ENCODE measurements at places on chromosomes 16 and 17.

DNA sequence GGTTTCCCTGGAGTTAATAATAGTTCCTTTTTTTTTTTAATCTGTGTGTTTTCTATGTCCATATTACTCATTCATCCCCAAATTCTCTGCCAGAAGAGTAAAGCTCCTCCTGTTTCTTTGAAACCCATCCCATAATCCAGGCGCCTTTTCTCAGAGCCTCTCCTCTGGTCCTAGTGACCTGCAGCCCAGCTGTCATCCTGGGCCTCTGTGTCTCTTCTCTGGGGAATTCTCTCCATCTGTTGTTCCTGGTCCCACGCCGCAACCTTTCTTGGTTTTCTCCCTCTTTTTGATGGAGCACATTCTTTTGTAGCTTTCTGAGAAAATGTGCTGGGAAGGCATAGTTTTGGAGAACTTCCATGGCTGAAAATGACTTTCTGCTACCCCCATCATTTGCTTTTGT, 10.2 kb downstream of the KATNB1 start:
- DNase-seq: no peak

- no peak for DNase-seq
These were observed 113.3 kb downstream of the XYLT1 start for GRCh38 chr16:17357307-17358062.

GRCh38 chr17:69430488-69430887, 16.0 kb downstream of the MAP2K6 start:
- no peak for DNase-seq

- no peak for DNase-seq
These were observed 5.4 kb upstream of the BBS2 start for GRCh38 chr16:56525236-56525635.

DNA sequence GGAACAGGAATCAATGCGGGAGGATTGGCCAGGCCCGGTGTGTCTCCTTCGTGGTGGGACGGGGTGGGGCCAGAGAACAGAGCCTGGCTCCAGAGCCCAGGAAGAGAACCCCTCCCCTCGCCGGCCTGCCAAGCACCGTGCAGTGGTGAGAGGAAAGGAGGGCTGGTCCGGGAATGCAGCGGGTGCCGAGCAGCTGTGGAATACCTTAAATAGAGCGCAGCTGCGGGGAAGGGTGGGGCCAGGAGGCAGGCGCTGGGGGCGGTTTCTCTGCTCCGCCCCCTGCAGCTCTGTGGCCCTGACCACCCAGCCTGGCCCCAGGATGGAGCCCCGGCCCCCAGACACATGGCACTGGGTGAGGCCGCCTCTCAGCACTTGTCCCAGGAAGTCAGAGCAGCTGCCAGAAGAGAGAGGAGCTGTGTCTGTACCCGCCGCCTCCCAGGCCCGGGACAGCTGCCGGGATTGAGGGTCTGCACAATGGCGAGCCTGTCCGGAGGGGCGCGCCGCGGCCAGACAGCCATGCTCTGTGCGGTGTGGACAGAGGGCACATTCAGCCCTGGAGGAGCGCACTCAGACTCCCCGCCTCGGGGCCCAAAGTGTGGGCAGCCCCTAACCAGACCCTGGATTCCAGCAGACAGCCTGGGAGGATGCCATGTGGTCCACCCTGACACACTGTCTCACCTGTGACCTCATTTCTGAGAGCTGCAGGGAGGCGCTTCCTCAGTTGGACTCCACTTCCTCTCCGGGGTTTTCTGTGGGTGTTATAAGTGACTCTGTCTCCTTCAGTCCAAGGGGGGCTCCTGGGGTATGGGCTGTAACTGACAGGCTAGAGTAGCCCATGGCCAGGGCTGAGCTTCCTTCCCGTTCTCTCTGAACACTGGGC, 268.8 kb downstream of the SEC14L1 start:
- peak; percentile 47 for DNase-seq

- DNase-seq: no peak
These were observed 10.1 kb downstream of the SLC16A5 start for GRCh38 chr17:75097865-75098264.

- DNase-seq: no peak
These were observed 28.4 kb upstream of the EMP2 start for GRCh38 chr16:10608687-10609401.

- no peak for DNase-seq
These were observed 12.6 kb downstream of the PHB1 start for GRCh38 chr17:49401971-49402611.

- DNase-seq: peak; percentile 74
These were observed 5.5 kb downstream of the IGSF6 start for GRCh38 chr16:21646721-21647561.

- DNase-seq: no peak
These were observed 13.4 kb downstream of the HSPB9 start for GRCh38 chr17:42135664-42136653.

DNA sequence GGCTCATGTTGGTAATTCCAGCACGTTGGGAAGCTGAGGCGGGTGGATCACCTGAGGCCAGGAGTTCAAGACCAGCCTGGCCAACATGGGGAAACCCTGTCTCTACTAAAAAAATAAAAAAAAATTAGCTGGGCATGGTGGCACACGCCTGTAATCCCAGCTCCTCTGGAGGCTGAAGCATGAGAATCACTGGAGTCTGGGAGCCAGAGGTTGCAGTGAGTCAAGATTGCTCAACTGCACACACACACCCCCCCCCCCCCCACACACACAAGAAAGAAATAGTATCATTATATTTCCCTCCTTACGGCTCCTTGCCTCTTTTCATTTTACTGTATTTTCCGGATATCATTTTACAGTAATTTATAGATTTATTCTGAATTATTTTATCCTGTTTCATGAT, 963.1 kb upstream of the GOT2 start:
- no peak for DNase-seq

DNA sequence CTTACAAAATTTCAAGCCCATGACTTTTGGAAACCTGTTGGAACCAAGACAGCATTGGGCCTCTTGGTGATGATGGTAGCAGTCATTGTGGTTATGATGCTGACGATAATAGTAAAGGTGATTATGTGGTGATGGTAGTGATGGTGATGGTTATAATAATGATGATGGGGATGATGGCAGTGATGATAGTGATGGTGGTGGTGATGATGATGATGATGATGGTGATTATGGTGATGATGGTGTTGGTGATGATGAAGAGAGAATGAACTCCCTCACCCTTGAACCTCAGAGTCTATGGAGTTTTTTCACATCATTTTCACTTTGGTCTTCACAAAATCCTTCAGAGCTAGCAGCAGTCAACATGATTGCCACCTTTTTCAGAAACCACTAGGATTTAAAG, 105.3 kb upstream of the ASIC2 start:
- DNase-seq: no peak

GRCh38 chr17:48998587-48999440, 1.6 kb downstream of the IGF2BP1 start:
- DNase-seq: no peak

- DNase-seq: peak; percentile 31
These were observed at the start of gene SLC13A5 for GRCh38 chr17:6713130-6713917. Gene SLC13A5 (minus strand): TSS chr17:6713369. CDS start chr17:6713333, 36 bp downstream.

DNA sequence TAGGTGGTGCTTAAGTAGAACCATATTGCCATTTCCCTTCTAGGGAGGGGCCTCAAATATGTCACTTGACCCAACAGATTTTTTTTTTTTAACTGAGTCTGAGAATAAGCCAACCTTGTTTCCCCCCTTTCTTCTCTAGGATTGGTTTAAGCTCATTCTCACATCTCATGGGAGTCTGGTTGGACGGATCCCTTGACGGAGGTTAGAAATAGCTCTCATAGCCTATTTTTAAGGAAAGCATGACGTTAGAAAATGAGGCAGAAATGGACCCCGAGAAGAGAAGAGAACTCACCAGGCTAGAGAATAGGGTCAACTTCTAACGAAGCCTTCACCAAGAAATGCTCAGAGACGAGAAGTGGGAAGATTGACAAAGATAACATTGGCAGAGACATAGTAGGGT, 95.1 kb upstream of the ZFHX3 start:
- no peak for DNase-seq

DNA sequence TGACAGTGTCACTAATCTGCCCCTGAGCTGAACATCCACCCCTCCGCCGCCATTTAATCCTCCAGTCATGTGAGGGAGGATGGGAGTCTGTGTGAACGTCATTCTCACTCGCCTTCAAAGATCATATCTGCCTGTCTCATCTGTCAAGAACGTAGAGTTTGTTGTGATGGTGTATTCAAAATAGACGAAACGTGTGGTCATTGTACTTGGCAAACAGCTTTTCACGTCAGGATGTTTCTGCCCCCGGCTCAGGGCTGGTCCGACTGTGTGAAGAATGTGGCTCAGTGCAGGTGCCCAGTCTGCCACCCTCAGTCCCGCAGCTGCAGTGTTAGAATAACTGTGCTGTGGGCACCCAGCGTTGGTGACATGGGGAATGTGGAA, 148.0 kb downstream of the KCNJ12 start:
- DNase-seq: no peak

GRCh38 chr16:55700961-55701360, 45.2 kb downstream of the SLC6A2 start:
- DNase-seq: no peak

- DNase-seq: no peak
These were observed 40.5 kb downstream of the DHRS7B start for GRCh38 chr17:21167303-21167702.

DNA sequence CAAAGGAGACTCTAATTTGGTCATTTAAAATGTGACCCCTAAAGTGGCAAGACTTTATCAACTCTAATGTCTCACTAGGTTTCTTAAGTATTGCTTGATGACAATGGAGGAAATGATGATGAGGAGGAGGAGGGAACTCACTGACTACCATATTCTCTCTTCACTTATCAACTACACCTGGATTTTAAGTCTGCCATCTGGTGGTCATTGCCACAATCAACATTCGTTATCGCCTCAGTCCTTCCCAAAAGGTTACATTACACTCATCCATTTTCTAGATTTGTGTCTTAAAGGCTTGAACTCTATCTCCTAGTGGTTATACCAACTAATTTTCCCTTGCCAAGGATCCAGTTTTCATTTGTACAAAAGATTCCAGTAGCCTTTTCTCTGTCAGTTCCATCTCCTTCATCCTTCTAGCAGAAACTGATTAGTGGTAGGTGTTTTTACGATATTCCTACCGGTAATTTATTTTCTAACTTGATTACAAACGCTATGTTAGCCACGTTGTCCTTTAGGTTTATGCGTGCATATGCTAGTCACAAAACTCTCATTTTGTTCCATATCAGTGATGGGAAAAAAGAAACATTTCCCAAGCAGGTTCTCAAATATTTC, 114.6 kb upstream of the NOG start:
- DNase-seq: peak; percentile 8

- DNase-seq: no peak
These were observed 47.7 kb downstream of the TUBD1 start for GRCh38 chr17:59844884-59845594.

DNA sequence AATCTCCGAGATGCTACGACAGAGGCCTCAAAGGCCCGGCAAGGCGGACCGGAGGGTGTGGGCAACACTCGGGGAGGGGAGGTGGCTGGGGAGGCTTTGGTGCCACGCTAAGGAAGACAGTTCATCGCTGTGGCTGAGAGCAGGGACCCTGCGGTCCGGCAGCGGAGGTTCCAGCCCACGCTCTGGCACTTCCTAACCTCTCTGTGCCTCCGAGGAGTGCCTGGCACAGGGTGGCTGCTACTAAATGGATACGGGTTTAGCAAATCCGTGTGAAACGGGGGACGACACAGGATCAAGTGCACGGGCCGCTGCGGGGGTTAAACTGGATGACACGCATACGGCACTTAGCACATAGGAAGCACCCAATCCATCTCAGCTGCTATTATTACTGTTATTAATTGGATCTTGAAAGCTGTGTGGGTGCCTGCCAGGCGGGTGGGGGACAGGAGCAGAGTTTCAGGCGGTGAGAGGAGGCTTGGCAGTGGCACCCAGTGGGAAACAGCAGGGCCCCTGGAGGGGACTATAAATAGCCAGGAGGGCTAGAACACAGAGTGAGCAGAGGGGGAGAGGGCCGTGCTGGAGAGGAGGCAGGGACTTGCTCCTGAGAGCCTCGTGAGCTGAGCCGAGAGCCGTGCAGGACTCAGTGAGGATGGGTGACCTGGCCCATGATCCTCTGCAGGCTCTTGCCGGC, 45.0 kb downstream of the ABR start:
- no peak for DNase-seq

- DNase-seq: no peak
These were observed 17.1 kb downstream of the SGCA start for GRCh38 chr17:50182783-50183420.

GRCh38 chr16:27410761-27411160, 8.8 kb downstream of the IL21R start:
- DNase-seq: no peak

DNA sequence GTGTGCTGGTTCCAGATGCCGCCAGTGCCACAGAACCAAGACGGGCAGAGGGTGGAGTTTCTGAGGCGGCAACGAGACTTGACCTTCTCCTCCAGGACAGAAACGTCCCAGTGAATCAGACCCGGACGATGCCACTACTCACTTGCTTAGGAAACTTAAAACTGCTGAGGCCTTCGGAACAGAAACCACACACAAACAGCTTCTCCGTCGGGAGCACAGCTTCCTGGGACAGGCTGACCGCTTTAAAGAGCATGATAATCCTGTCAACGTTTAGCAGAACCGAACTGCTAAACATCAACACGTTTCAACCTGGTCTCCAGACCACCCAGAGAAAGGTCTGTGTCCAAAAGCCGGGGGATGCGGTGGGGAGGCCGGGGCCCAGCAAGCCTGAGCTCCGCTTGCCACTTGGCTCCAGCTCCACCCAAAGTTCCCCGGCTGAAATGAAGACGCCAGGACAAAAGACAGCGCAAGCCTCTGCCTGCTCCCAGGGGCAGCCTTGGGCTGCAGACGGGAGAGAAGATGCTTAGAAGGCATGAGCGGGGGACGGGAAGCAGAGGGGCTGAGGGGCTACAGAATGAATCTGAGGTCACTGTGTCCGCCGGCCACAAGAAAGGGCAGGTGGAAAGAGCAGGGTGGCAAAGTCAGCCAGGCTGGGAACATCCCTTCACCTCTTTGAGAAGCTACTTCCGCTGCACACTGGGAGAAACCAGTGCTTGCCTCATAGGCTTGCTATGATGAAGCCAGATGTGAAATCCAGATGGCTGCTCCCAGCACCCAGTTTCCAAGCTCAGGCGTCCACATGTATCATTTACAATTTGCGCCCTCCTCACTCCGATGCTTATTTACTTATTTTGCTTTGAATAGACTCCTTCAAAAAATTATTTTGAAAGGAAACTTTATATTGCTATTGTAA, 69.0 kb downstream of the MRM3 start:
- DNase-seq: no peak

Measured in stimulated activated naive CD8-positive, alpha-beta T cell treated with anti-CD3 and anti-CD28 coated beads, Interleukin-15, Interleukin-2, amounts not matched to agents 100 U/mL and 50 U/mL, for 24 hours (primary cell).